ENCODE measurements at places on chromosomes 11 and 22.

DNA sequence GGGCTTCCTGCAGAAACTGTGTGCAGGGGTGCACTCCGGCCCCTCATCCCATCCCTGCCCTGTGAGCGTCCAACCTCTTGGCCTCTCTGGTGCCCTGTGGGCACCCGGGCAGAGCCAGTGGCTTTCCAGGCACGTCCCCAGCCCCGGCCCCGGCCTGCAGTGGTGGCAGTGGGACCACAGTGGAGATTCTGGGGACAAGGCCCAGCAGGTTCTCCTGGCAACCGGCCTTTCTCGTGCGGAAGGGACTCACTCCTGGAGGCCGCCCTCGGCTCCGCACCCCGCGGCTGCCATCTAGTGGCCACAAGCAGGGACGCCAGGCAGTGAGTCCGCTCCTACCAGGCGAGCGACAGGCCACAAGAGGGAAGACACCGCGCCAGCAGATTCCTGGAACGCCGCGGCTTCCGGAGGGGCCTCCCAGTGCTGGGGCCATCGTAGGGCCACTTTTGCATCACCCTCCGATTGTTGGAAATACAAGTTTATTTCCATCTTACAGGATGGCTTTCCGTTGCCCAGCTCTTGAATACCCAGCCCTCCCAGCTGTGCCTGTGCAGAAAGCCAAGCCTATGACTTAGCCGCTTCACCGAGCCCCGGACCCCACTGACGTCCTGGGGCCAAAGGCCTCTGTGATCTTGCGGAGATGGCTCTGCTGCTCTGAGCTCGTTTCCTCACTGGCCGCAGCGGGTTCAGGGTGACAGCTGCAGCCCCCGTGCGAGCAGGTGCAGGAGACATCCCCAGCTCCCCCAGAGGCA is 357.3 kb downstream of the CTTN start:
- DNase-seq, result peak; percentile 74

GRCh38 chr11:125980436-125980835 is 34.6 kb downstream of the VSIG10L2 start:
- no peak for DNase-seq

GRCh38 chr11:19808076-19808911 is 95.7 kb downstream of the NAV2 start:
- no peak for DNase-seq

DNA sequence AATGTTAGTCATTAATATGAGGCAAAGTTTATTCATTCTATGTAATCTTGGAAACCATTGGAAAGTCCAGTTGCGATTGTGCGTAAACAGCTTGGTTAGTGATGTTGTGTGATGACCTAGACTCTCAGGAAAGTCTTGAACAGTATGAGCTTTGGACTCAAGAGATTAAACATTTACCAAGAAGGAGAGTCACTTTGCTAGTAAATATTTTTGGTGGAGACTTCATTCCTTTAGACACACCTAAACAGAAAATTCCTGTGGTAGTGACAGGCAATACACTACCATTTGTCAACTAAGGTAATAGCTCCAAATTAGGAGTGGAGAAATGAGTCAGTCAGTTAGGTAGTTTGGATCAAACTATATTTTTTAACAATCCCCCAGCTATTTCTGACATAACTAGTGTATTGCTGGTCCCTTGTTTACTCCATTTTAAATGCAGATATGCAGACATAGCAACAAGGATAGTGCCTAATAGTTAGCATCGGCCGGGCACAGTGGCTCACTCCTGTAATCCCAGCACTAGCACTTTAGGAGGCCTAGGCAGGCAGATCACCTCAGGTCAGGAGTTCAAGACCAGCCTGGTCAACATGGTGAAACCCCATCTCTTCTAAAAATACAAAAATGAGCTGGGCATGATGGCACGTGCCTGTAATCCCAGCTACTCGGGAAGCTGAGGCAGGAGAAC is 89.3 kb downstream of the ARHGAP42 start:
- no peak for DNase-seq

- DNase-seq, result no peak
These were observed 6.7 kb downstream of the BRD1 start for GRCh38 chr22:49820984-49821383.

DNA sequence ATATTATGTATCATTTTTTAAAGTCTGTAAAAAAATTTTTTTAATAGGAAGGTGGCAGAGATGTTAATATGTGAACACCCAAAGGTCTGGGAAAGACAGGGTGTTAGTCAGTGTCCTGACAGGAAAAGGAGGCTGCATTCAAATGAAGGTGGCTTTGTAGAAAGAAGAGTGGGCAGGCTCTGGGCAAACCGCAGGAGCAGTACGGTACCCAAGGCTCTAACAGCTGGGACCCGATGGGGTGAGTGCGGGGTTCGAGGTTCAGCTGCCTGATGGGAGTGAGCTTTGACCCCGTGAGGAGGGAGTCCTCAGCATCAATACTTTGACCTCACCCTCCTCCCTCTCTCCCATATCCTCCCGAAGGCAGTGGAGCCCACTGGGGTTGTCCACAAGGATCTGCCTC is 142.5 kb downstream of the C11orf91 start:
- DNase-seq, result no peak

GRCh38 chr11:77249427-77249826 is 52.1 kb downstream of the GDPD4 start:
- no peak for DNase-seq

- DNase-seq, result no peak
These were observed 51.1 kb upstream of the BLID start for GRCh38 chr11:122167100-122167499.

DNA sequence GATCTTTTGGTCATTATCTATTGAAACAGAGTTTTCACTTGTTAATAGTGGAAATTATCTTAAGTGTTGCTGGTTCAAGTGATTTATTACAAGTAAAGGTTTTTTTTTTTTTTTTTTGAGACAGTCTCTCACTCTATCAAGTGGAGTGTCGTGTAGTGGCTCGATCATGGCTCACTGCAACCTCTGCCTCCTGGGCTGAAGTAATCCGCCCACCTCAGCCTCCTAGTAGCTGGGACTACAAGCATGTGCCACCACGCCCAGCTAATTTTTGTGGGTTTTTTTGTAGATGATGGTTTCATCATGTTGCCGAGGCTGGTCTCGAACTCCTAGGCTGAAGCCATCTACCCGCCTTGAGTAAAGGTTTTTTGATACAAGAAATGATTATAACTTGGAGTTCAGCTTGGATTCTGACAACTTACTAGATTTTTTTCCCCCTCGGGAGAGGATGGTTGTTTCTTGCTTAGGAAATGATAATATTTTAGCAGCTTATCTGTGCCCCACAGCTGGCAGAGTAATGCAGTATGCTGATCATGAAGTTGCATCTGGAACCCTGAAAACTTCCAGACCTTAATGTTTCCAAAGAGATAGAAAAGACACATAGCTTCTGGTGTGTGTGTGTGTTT is 68.9 kb downstream of the MTMR3 start:
- no peak for DNase-seq

DNA sequence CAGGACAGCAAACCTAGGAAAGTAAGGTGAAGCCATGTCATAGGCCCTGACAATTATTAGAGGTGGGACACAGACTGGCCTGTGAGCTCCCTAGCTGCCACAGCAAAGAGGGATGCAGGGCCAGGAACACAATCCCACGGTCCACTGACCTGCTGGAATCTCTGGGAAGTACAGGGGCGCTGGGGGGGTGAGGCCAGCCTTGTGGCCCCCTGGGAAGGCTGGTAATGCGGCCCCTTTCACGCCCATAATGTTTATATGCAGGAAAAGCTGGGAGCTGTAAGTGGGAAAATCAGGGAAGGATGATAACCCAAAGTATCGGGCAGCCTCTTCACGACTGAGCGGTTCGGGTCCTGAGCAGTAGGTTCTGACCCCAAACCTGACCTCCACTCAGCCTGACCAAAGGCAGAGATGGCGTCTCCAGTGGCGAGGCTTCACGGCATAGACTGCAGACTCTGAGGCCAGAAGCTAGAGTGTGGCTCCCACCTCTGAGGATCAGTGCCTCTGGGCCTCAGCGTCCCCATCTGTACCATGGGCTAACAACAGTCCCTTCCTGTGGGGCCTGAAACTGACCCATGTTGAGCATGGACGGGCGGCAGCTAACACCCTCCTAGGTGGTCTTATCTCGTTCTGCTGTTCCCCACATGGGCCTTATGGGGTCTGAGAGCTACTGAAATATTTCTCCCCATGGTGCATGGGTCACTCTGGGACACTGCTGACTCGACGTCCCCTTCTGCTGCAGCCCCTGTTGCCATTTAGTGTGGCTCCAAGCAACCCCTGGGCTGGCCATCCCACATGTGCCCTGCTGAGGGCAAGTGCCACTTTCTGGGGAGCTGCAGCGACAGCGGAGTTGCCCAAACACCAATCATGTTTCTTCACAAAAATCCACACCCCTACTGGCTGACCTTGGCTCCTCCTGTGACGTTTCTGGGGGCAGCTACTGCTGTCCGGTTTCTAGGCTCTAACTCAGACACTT is 101.8 kb downstream of the PHF21B start:
- DNase-seq, result no peak

- peak; percentile 65 for DNase-seq
These were observed 56.5 kb downstream of the NAT10 start for GRCh38 chr11:34161812-34162492.

GRCh38 chr11:34654483-34655334 is 33.8 kb downstream of the EHF start:
- DNase-seq, result no peak

GRCh38 chr11:34487430-34487829 is 26.2 kb downstream of the ELF5 start:
- no peak for DNase-seq

DNA sequence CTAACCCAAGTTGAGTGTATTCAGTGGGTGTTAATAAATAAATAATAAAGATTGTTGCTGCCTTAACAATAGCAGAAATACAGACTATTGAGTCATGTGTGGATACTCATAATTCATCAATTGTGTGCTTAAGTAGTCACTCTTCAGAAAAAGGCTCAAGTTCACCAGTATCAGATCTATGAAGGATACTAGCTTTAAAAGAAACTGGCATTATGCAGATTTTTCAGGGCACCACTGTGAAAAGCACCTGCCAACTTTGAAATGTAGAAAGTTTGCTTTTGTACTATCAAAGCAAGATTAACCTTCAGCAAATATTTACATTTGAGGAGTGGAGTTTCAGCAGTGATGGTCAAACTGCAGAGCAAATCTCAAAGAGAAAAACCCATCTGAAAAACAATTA is 20.1 kb upstream of the SYTL2 start:
- no peak for DNase-seq

DNA sequence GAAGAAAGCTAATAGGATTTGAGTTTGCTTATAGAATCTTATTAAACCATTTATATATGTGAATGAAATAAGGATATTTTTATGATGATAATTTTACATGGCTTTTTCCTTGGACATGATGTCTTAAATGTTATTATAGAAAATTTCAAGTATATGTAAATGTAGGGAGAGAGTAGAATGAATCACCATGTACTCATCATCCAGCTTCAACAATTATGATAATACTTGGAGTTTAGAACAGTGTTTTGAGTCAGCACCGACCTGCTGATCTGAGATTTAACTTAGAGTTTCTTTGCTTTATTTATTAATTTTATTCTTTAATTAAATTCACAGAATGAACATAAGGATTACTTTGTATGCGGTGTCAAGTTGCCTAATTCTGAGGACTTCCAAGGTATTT is 193.5 kb downstream of the UVRAG start:
- no peak for DNase-seq

- DNase-seq, result no peak
These were observed 42.2 kb downstream of the USP28 start for GRCh38 chr11:113833151-113833550.

DNA sequence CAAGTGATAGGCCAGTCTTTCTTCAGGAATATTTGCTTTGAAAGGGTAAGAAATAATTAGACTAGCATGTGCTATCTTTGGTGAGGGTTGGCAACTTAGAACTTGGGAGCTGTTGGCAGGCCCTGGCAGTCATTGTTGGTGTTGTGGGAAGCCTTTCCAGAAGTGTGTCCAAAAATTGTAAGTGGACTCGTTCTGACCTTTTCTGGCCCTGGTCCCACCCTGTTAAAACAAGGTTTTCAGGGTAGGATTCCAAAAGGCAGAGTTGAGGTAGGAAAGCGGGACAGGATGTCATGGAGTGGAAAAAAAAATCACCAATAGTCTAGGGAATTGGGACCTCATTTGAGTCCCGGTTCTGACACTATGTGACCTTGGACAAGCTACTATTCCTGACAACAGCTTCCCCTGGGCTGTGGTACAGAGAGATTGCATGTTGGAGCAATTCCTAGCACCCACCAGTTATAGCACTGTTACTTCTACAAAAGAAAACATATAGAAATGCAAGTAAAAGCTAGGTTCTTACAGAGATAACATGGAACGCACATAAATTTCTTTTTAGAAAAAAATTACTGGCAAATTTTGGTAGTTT is 299.3 kb upstream of the DDI1 start:
- no peak for DNase-seq

- no peak for DNase-seq
These were observed 8.9 kb downstream of the PISD start for GRCh38 chr22:31652911-31653684.

DNA sequence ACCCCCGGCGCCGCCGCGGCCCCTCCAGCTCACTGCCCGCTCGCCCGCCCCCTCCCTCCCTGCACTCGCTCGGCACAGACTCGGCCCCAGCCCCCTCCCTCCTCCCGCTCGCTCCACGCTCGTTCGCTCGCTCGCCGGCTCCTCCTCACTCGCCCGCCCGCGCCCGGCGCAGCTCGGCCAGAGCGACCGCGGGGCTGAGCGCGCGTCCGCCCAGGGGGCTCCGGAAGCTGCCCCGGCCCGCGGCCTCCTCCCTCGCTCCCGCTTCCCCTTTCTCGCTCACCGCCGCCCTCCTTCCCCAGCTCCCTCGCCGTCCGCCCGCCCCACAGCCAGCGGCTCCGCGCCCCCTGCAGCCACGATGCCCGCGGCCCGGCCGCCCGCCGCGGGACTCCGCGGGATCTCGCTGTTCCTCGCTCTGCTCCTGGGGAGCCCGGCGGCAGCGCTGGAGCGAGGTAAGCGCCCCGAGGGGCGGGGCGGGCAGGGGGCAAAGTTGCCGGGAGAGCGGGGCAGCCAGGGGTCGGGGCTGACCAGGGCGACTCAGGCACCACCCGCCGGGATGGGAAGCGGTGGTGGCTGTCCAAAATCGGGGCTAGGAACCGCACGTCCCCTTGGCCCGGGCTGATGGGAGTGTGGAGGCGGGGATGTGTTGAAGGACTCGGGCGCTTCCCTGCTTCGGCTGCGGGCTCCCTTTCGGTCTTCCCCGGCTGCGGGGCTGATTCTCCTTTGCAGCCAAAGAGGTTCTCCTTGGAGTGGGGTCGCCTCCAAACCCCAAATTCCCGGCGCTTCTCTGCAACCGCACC is at the start of gene SEZ6L:
Gene SEZ6L (plus strand): TSS at position 148 of the 797 bp plus-strand sequence. CDS start 208 bp downstream, at position 356.
- no peak for DNase-seq

GRCh38 chr11:4393209-4393857 is at the start of gene TRIM21:
Gene TRIM21 (minus strand): TSS chr11:4393702. CDS start chr11:4390409, 3,293 bp downstream.
- peak; percentile 89 for DNase-seq

GRCh38 chr11:119590651-119591351 is 138.2 kb downstream of the NECTIN1 start:
- no peak for DNase-seq
